Ascending aorta (tissue), 2 donors: ENCODE measurements at places on chromosomes 12 and 14.

- no peak for DNase-seq
Observed at GRCh38 chr14:82757776-82758175, 1224.1 kb upstream of the SEL1L start.

DNA sequence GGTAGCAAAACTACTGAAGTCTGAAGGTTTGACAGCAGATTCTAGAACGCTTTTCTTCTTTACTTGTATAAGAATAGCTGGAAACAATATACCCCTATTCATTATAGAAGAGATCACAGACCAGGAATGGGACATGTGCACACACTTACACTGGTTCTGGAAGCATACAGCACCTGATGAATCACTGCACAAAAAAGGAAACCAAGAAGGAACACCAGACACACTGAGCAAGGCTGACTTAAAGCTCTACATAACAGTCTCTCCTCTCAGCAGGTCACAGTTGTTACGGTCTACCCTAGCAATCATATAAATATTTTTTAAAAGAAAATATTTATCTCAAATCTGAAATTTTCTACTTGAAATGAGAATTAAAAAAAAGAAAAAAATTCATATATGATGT lies 13.5 kb downstream of the ATP2B1 start:
- DNase-seq = no peak

DNA sequence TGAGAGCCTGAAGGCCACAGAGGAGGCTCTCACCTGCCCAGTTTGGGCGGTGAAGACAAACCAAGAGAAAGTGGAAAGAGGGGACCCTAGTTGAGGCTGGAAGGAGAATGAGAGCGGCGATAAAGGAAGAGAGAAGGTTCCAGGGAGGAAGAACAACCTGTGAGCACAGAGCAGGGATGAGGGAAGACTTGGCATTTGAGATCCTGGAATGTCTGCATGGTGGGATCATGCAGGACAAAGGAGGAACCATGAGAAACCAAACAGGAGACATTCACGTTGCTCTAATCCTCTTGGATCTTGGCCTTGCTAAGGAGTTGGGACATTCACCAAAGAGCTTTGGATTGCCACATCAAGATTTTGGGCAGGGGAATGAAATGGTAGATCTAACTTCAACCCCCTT lies 22.9 kb upstream of the RBM19 start:
- no peak for DNase-seq

DNA sequence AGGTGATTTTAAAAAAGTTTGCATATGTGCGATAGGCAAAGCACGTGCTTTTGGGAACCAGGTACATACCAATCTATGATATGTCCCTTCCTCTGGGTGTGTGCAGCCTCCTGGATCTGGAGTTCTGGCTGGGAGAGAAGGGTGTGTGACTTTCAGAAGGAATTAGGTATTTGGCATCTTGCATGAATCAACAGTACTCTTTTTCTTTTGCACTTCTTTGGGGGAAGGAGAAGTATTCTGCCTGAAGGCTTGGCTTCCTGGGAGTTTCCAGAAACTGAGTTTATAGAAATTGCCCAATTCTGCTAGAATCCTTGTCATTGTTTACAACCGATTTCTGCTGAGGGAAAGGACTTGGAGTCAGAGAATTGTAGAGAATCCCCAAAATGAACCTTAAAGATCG lies 2.9 kb upstream of the CLMN start:
- DNase-seq = no peak

DNA sequence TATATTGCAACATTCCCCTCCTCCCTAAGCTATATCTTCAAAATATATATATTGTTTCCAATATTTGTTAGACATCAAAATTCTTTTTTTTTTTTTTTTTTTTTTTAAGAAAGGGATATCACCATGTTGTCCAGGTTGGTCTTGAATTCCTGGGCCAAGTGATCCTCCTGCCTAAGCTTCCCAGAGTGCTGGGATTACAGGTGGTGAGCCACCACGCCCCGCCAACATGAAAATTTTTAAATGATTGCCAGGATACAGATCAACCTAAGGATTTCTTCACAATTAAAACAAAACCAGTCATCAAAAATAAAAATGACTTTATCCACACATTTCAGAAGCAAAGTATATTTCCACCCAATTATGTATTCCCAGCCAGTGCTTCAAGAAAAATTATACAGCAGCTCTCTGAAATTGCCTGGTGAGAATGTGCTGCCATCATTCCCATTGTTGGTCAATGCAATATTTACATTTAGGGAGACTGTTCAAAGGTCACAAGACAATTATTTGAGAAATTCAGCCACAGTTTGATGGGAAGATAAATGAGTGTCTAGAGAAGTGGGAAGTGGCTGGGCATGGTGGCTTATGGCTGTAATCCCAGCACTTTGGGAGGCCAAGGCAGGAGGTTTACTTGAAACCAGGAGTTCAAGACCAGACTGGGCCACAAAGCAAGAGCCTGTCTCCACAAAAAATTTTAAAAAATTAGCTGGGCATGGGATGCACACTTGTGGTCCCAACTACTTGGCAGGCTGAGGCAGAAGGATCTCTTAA lies 141.7 kb upstream of the AMIGO2 start:
- DNase-seq = no peak

DNA sequence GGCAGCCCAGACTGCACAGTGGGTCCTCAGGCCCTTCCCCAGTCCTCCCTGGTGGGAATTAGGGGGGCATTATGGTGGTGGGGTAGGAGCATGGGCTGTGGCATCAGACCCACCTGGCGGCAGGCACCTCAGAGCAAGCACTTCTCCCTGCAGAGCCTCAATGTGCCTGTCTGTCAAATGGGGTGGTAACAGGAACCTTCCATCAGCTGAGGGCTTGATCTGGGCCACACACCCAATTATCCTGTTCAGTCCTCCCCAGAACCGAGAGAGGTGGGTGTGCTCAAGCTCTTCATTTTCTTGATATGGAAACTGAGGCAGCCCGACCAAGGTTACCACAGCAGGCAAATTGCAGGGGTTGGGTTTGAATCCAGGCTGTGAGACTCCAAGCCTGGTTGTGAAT lies 38.4 kb downstream of the MVK start:
- no peak for DNase-seq

GRCh38 chr12:27164330-27165040 lies 79.6 kb upstream of the STK38L start:
- no peak for DNase-seq

GRCh38 chr12:110165540-110166159 lies 41.5 kb downstream of the IFT81 start:
- DNase-seq = no peak

DNA sequence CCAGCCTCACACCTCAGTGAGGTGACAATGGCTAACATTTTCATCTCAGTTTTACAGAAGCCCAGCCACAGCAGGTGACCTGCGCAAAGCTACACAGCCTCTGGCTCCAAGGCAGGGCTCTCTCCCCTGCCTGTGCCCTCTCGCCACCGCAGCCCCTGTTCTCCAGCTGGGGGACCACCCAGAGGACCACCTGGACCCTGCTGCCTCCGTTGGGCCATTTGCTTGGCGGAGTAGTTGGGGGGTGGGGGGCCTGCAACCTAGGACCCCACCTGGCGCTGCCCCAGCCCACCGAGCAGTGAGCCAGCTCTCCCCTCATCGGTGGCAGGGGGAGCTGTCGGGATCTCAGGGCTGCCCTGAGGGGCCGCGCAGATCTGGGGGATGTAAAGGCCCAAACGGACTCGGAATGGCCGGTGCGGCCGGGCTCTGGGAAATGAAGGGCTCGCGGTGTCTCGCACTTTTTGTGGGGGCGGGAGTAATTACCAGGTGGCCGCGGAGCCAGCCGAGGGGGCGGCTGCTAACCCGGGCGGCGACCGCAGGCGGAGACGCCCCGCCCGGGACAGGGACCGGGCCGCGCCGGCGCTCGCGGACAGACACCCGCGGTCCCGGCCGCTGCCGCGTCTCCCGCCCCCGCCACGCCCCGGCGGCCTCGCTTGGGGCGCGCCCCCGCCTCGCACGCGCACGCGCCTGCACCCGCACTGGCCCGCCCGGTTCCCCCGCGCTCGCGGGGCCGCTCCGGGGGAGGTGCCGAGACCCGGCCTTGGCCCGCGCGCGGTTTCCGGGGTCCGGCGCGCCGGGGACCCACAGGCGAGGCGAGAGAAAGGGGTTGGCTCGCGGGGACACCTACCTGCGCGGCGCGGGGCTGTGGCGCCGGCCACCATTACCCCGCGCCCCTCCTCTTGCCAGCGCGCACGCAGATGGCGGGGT lies 8.6 kb upstream of the GPR68 start:
- DNase-seq = no peak

GRCh38 chr12:73210548-73211204 lies 938.5 kb downstream of the TRHDE start:
- DNase-seq = no peak

DNA sequence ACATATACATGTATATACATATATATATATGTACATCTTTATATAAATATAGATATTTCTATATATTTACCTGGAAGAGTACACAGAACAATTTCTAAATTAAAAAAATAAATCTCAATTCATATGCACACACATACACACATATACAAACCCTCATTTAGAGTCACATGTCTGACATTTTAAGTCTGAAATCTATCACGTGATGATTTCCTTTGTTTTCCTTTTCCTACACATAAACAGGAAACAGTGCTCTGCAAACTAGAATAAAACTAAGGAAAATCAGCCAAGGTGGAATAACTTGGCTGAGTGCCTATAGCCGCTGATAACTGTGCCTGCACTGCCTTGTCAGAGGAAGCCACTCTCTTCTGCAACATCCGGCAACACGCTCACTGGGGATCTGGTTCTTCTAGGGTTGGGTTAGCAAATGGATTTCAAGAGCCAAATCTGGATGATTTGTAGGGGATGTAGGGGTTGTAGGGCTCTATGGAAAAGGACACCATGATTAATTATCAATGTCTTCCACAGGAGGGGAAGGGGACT lies 480.7 kb downstream of the TMEM132D start:
- DNase-seq = no peak

GRCh38 chr12:67669217-67669933 lies 20.8 kb downstream of the DYRK2 start:
- no peak for DNase-seq

GRCh38 chr12:120705618-120706017 lies 4.6 kb upstream of the UNC119B start:
- DNase-seq = no peak

GRCh38 chr12:50214018-50214417 lies 46.8 kb upstream of the CERS5 start:
- DNase-seq = no peak

GRCh38 chr12:80187660-80188090 lies 88.3 kb downstream of the OTOGL start:
- no peak for DNase-seq

DNA sequence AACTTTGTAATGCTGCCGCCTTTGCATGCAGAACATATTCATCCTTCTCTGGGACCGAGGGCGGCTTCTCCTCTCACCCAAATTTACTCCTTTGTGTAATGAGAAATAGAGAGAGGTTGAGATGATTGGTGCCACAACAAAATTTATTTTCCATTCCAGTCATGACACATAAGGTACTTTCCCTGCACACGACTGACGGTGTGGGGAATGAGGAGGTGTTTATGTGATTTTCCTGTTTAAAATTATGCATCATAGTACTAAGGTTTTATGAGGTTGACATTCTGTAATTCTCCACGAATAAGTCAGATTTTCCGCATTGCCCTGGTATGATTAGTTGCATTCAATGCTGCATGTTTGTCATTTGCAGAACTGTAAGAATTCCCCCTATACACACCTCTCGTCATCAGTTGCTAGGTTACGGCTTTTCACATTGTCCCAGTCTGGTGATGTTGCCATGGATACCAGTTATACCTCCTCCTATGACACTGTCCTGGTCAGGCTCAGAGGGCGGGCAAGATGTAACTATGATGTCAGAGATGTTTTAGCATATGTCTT lies 23.1 kb downstream of the BICDL1 start:
- DNase-seq = no peak
